ENCODE measurements at places on chromosomes 6 and 20.

DNA sequence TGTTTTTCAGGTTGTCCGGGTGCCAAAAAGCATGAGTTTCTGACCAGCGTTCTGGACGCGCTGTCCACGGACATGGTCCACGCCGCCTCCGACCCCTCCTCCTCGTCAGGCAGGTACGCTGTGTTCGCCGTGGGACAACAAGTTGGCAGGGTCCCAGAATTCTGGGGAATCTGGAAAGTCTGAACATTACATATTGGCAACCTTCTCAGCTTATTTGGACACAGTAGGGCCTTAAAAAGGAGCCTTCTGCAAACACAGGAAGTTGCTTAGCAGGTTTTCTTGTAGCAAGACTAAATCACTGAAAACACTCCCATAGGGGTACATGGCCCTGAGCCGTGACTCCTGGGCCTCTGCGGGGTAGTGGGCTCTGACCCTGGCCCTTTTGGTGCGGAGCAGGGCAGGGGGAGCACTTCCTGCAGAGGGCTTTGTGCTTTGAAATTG is 209.7 kb downstream of the SMOC2 start:
- DNase-seq = no peak

GRCh38 chr20:17893445-17893844 is 75.1 kb downstream of the SNX5 start:
- DNase-seq = no peak

- peak; percentile 67 for DNase-seq
Observed at GRCh38 chr6:127464881-127465459, 5.8 kb upstream of the KIAA0408 start.

DNA sequence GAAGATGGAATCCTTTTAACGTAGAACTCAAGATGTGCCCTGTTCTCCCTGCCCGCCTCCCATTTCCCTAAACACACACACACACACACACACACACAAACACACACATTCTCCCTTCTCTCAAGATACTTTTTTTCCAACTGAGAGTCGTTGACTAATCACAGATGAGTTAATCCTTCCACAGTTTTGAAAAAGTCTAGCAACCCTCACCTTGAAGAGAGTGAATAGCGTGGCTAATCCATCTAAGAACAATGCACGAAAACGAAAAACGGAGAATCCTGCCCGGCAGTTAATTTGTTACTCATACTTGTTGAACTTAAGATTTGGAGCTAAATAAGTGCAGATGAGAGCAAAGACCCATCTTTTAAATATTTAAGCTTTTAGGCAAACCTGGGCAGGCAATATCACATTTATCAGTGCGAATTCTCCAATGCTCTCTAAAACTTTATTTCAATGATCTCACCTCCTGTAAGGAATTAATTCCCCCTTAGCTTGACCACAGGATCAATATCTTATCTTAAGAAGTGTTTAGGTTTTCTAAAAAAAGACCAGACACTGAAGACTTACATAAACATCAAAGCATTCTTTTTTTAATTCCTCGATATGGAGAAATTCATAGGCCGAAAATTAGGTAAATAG is 1.1 kb downstream of the AGPAT4 start:
- peak; percentile 10 for DNase-seq

- no peak for DNase-seq
Observed at GRCh38 chr6:150276168-150276936, 92.5 kb upstream of the IYD start.

DNA sequence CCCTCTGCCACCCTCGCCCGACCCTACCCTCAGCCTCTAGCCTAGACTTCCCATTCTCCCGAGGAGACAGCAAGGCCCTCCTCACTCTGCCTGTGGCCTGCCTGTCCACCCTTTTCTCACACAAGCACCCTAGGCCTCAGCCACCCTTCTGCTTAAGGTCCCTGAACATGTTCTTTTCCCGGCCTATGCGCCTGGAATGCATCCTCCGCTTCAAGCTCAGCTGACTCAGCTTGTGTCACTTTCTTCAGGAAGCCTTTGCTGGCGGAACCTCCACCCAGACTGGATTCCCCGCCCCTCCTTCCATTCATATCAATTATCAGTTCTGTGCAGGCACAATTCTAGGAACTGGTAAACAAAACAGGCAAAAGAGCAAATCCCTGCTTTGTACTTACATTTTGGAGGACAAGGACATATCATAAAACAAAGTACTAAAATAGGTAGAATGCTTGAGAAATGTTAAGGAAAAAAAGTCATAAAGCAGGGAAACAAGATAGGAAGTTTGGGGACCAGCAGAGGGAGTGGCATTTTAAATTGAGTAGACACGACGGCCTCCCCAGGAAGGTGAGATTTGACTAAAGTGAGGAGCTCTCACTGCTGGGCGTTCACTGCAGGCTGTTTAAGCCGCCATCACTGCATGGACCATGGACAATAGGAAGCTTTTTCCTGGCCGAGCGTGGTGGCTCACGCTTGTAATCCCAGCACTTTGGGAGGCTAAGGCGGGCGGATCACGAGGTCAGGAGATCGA is 17.9 kb upstream of the SNHG17 start:
- peak; percentile 60 for DNase-seq

DNA sequence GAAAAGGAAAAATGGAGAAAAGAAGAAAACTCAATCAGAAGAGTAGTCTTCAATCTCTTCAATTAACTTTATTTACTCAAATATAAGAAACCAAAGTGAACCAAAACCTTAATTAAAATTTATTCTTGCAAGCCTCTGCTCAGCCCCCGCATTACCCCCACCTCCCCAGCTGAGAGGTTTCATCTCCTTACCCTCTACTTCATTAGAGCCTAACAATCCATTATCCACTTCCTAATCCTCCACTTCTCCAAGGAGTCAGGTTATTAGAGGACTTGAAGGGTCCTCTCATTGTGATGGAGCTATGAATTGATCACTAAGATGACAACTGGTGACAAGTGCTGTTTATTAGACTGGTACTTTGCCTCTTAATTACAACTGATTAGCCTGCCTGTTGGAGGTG is 956.5 kb downstream of the TFAP2A start:
- no peak for DNase-seq

DNA sequence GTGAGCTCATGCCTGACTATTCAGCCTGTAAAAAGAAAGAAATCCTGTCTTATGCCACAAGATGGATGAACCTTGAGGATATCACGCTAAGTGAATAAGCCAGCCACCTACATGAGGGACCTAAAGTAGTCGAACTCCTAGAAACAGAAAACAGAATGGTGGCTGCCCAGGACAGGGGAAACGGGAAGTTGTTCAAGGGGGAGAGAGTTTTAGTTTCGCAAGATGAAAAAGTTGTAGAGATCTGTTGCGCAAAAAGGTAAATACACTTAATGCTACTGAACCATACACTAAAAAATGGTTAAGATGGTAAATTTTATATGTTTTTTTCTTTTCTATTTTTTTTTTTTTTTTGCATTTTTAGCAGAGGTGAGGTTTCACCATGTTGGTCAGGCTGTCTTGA is 74.1 kb upstream of the RALY start:
- DNase-seq = no peak

GRCh38 chr6:63307581-63308246 is 12.1 kb downstream of the LGSN start:
- peak; percentile 48 for DNase-seq

GRCh38 chr20:52411611-52412010 is 220.0 kb upstream of the ZFP64 start:
- DNase-seq = no peak

DNA sequence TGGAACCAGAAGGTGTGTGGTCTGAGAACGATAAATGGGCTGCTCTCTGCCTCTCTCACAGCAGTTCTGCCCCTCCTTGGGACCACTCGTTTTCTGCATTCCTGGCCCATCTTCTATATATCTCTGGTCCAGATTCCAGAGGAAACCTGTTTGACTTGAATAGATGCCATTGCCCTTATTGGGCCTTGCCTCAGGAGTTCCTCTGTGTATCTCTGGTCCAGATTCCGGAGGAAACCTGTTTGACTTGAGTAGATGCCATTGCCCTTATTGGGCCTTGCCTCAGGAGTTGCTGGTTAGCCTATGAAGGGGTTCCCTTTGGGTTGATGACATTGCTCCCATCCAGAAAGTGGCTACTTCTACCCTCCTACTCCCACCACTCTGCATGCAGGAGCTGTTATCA is 189.4 kb downstream of the SLC16A10 start:
- no peak for DNase-seq

GRCh38 chr20:12093057-12093796 is 175.5 kb downstream of the BTBD3 start:
- no peak for DNase-seq

- DNase-seq = no peak
Observed at GRCh38 chr6:15949982-15950381, 178.9 kb upstream of the MYLIP start.

DNA sequence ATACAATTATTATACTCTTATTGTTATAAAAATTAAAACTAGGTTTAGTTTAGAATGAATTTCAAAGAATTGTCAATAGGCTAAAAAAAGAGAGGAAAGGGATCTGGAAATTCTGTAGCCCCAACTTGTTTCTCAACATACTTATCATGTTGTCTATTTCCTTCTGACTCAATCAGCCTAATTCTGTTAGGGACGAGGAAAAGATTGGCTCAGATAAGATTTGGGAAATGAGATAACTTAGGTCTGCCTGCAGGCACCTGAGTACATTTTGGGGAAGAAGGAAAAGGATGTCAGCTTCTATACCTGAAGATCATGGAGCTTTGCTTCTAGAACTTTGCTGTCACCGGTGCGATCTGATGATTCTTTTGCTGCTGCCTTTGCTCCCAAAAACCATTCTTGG is 238.8 kb downstream of the SYNE1 start:
- DNase-seq = no peak

DNA sequence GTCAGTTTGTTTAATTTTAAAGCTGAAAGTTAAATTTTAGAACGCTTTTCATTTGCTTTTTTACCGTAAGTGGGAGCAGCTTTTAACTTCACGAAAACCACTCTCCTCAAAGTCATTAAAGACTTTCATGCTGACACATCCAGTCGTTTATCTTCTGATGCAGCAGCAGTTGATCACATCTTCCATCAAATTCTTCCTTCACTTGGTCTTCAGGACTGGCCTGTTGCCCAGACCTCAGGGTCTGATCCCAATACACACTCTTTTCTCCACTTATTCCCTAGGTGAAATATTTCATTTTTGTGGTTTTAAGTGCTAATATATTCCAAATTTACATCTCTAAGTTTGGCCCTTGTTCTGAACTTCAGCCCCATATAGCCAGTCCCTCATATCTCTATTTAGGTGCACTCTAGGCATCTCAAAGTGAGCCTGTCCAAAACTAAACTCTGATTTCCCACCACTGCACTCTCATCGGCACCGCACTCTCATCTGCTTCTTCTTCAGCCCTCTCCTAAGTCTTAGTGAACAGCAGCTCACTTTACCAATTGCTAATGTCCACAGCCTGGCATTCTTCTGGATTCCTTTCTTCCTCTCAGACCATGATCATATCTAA is 20.4 kb downstream of the AFDN start:
- no peak for DNase-seq

DNA sequence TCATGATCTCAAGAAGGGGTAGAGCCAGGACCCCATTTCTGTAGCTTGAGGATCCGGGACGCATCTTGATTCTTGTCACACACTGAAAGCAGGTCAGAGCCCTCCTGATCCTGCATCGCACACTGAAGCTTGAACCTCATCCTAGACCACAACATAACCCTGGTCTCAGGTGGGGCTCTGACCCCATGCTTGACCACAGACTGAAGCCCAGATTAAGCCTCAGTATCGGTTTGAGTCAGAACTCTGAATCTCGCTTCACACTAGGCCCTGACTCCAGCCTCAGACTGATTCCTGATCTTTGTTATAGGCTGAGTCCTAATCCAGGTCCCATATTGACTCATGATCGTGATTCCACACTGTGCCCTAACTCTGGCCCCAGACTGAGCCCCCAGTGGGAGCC is 8.5 kb upstream of the RSPO4 start:
- DNase-seq = no peak

DNA sequence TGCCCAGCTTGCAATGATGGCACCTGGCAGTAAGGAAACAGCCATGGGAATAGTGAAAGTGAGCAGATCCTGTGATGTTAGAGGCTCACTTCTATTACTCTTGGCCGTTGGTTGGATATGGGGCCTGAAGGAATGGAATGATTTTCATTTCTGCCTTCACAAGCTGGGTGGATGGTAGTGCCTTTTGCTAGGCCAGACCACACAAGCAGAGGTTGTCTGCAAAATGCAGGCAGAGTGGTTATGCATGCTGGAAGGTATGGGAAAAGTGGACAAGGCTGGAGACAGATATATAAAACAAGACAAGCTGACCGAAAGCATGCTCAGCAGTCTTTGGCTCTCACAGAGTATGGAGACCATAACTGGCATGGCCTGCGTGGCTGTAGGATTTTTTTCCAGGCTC is 50.7 kb upstream of the ERVFRD-1 start:
- DNase-seq = no peak

GRCh38 chr6:86859513-86859912 is 77.8 kb upstream of the HTR1E start:
- DNase-seq = no peak

DNA sequence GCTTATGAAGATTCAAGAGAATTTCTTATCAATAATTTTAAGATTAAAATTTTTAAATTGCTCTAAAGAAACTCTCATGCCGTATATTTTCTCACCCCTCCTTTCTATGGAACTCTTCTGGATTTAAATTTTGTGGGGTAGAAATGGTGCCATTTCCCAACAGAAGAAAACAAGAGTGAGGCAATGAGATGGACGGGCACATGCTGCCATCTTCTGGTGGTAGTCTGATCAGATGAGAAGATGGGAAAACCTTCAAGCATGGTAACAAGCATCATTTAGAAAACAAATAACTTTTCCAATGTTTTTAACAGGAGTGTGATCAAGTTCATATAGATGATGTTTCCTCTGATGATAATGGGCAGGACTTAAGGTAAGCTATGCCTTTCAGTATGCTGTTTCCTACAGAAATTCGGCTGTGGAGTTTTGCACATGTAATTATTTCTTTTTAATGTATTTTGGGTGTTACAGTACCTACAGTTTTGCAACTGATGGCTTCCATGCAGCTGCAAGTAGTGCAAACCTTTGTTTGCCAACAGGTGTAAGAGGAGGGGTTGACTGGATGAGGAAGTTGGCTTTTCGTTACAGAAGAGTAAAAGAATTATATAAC is 271.4 kb downstream of the EYA4 start:
- DNase-seq = peak; percentile 56

- DNase-seq = peak; percentile 82
Observed at GRCh38 chr6:15148356-15148946, 97.4 kb upstream of the JARID2 start.

- no peak for DNase-seq
Observed at GRCh38 chr6:85496009-85496579, 46.2 kb downstream of the NT5E start.

- DNase-seq = no peak
Observed at GRCh38 chr20:37401282-37401929, 55.5 kb downstream of the SRC start.

DNA sequence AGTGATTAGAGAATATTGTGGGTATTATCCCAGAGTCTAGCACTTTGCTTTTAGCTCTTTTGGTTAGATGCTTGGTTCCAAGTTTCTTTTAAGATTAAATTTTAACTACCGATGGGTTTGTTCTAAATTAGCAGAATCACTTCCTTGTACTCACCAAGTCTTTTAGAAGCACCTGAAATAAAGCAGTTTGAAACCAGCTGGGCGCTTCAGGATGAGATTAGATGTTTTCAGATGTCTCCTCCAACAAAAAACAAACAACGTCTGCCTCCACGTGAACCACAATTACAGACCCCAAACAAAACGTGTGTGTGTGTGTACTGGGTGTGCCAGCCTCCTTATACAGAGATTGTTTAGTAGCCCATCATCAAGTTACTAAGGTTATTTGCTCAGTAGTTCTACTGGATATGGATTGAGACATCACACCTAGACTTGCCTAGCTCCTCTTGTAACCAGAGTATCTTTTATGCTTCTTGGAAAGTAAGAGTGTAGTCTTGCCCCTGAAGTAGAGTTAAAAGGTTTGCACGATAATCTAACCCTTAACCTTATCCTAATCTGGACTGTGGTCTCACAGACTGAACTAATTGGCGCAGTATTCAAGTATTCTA is 2.3 kb downstream of the DSTN start:
- no peak for DNase-seq
